Inflammatory macrophage treated with lipopolysaccharide for 1 hour (primary cell): ENCODE measurements at places on chromosomes 11 and 22.

DNA sequence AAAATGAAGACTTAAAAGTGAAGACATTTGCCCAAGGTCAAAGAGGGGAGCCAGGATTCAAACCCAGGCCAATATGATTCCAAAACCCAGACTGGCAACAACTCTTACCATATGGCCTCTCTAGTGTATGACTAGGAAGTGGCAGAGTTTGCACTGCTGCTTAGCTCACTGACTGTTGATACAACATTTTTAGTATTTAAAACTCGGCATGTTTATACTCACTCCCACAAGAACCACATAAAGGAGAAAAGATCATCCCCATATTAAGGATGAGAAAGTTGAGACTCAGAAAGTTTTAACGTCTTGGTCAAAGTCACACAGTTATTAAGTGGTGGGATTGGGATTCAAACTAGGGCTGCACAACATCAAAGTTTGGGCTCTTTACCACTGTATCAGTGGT is 81.7 kb downstream of the CCDC34 start:
- no peak for DNase-seq

DNA sequence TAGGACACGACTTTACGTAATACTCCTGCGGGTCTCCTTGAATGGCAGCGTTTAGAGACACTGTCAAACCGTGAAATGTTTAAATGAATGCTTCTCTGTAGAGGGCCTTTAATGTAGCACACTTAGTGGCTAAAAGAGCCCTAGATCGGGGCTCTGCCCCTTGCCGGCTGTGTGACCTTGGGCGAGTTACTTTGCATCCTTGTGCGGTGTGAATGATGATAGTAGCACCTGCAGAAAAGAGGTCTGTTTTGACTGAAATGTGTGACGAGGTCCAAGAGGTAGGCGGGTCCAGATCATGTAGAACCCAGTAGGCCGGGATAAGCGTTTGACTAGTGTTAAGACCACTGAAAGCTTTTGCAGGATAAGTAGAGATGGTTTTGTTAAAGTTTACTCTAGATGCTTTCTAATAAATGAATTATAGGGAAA is 866 bp downstream of the MED17 start:
- no peak for DNase-seq

DNA sequence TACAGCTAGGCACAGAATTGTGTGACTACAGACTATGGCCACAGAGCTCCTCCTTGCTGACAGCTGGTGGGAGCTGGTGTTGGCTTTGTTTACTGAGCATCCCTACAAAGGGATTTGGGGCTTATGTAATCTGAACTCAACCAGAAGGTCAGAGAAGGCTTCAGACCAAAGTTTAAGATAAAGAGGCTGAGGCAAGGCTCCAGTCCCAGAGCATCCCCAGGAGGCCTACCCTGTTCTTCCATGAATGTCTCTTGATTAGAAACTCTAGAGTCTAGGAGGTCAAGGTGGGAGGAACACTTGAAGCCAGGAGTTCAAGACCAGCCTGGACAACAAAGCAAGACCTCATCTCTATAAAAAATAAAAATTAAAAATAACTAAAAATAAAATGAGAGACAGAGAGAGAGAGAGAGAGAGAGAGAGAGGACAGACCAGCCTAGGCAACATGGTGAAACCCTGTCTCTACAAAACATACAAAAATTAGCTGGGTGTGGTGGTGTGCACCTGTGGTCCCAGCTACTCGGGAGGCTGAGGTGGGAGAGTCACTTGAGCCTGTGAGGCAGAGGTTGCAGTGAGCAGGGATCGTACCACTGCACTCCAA is 125.5 kb upstream of the SERPIND1 start:
- no peak for DNase-seq

DNA sequence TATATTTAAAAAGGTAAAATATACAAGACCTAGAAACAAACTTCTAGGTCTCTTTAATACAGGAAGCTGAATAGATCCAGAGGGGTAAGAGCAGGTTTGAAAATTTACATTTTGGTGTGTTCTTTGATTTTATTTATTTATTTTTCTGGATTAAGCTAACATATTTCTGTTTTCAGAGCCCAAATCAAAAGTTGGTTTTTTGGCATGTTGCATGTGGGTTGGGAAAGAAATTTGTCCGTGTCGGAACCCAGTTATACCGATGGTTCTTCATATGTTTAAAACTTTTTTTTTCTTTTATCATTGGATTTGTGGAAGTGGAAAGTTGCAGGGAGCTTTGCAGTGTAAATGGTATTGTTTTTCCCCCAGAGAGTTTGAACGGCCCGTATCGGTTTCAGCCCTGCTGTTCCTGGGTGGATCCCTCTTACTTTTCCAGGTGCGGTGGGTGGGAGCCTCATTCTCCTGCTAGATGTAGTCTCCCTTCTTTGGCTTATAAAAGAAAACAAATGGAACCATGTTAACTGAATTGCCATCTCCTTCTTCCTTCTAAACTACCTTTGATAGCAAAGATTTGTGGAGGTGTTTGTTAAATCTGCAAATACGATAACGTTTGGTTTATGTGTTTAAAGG is 746 bp downstream of the CTNND1 start:
- no peak for DNase-seq

- DNase-seq = no peak
Measured at GRCh38 chr11:100748153-100748552, 61.1 kb downstream of the ARHGAP42 start.

- peak; percentile 99 for DNase-seq
Measured at GRCh38 chr11:64241241-64241490, 271 bp downstream of the FKBP2 start.

DNA sequence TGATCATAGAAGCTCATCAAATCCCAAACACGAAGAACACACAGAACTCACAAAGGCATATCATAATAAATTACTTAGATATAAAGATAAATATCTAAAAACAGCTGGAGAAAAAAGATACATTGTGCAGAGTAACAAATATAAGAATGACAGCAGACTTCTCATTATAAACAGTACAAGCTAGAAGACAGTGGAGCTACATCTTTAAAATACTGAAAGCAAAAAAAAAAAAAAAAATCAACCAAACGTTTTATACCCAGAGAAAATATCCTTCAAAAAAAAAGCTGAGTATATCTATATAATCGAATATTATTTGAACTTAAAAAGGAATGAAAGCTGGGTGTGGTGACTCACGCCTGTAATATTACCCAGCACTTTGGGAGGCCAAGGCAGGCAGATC is 90.0 kb downstream of the SBF2 start:
- no peak for DNase-seq

DNA sequence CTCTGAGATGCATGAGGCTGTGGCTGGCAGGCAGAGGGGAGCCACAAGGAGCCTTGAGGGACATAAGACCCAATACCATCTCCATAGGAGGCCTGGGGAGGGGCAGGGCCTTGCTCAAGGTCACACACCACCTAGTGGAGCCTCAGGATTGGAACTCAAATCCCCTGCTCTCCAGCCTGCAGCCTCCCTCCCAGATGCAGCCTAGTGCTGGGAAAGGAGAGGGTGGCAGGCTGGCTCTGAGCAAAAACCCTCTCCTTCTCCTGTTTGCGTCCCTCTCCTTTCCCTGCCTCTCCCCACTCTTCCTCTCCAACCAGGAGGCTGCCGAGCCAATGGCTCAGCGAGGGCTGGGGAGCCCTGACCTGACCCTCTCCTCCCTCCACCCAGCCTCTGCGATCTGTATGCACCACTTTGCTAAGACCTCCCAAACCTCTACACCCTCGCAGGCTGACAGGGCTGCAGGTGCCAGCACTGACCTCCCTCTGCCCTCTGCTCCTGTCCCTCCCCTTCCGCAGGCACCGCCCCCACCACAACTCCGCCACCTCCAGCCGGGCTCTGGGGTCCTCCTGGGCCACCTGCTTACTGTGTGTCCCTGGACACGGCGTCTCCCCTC is 14.7 kb downstream of the IGLL1 start:
- DNase-seq = no peak

DNA sequence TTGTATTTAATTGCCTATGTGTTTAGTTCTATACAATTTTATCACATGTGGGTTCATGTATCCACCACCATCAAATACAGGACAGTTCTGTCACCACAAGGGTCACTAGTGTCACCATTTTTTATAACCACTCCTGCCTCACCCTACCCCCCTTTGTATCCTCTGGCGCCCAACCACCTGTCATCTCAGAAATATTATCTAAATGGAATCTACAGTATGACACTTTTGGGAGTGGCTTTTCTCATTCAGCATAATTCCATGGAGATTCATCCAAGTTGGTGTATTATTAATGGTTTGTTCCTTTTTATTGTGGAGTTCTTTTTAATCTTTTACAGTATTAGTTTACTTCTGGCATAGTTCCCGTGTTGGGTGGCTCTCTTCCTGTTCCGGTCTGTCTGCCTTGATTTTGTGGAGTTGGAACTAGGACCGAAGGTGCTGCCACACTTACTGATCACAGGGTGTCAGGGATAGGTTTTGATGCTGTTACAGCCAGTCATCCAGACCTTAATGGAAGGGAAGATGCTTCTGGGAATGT is 58.5 kb downstream of the TNRC6B start:
- no peak for DNase-seq

DNA sequence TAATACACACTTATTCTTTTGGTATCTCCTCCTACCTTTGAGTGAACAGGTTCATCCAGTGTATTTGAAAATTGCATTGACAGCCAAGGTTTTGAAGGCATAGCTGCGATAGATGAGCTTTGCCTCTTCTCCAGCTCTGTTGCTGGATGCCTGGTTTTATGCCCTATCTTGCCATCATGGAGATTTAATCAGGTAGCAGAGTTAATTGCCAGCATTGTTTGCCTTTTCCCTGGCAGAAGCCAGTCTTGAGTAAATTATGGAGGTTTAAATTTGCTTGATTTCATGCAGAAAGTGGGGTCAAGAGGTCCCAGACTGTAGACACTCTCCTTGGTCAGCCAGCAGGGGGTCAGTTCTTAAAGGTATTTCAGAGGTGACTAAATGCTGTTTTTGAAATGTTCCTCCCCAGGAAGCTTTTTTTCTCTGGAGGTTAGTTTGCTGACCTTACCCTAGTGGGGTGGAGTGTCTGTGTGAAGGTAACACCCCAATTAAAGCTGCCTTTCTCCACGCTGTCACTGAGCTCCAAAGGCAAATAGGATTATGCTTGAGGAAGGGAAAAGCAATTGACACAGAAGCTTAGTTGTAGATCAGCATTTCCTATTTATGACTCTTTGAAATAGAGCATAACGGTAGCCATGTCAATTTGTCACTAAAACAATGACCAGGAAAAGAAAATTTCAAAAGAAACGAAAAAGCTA is 96.0 kb downstream of the EXT2 start:
- DNase-seq = no peak

DNA sequence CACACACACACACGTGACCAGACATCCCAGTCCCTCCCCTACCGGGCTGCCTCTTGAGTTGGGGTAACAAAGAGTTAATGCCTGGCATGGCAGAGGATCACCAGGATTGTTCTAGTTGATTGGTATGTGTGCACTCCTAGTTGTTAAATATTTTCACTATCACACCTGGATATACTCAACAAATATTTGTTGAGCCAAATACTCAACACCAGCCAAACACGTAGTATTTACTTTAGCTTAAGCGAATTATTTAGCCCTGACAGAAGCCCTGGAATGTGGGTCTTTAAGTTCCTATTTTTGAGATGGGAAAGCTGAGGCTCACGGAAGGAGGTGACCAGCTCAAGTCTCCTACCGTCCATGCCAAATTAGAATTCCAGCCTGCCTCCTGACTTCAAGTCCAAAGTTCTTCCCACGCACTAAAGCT is 10.5 kb downstream of the CD3E start:
- no peak for DNase-seq

DNA sequence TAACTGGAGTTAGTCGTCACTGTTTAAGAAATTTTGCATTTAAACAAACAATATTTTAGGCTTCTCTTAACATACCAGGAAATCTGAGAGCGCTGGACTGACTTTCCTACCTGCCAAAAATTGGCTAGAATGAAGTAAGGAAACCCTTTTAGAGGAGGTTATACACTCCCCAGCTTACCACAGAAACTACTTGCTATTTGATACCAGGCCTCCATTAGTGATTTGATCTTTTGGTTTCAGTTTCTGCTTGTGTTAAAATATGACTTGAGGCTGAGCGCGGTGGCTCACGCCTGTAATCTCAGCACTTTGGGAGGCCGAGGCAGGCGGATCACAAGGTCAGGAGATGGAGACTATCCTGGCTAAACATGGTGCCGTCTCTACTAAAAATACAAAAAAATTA is 419.9 kb downstream of the LRRC4C start:
- DNase-seq = no peak

- peak; percentile 61 for DNase-seq
Measured at GRCh38 chr11:8838248-8838647, 72.7 kb upstream of the AKIP1 start.

- DNase-seq = no peak
Measured at GRCh38 chr11:16382638-16383380, 26.5 kb upstream of the SOX6 start.

DNA sequence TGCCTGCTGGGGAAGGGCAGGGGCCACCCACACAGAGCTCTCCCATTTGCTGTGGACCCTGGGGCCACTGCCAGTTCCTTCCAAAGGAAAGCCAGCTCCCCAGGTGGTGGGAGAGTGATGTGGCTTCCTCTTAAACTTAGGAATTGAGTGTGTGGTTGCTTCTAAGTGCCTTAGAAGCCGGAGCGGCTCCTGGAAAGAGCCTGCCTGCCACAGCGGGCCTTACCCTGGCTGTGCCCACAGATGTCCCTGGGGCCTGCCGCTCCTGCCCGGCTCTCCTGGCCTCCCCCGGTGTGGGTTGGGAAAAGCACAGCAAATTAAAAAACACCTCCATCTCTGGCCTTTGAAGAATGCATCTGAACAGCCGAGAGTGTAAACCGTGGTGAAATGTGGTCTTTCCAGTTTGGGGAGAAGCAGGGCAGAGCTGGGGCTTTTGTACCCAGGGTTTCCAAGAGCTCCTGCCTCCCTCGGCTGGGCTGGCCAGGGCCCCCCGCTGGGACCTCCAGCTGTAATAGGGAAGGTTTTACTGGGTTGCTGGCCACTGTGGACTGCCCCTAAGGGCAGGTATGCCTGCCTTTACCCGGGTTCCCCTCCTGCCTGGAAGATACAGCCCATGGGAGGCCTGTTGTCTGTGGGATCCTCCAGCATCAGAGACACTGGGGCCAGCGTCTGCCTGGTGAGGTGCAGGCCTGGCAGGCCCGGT is 30.2 kb downstream of the LRP5 start:
- DNase-seq = no peak

GRCh38 chr22:48537343-48537680 is 1290.4 kb downstream of the BRD1 start:
- no peak for DNase-seq

GRCh38 chr11:57240757-57241156 is 3.7 kb upstream of the APLNR start:
- DNase-seq = no peak

GRCh38 chr11:120336641-120337354 is 585 bp downstream of the ARHGEF12 start:
- no peak for DNase-seq
